ENCODE measurements at places on chromosomes 12 and 14.

DNA sequence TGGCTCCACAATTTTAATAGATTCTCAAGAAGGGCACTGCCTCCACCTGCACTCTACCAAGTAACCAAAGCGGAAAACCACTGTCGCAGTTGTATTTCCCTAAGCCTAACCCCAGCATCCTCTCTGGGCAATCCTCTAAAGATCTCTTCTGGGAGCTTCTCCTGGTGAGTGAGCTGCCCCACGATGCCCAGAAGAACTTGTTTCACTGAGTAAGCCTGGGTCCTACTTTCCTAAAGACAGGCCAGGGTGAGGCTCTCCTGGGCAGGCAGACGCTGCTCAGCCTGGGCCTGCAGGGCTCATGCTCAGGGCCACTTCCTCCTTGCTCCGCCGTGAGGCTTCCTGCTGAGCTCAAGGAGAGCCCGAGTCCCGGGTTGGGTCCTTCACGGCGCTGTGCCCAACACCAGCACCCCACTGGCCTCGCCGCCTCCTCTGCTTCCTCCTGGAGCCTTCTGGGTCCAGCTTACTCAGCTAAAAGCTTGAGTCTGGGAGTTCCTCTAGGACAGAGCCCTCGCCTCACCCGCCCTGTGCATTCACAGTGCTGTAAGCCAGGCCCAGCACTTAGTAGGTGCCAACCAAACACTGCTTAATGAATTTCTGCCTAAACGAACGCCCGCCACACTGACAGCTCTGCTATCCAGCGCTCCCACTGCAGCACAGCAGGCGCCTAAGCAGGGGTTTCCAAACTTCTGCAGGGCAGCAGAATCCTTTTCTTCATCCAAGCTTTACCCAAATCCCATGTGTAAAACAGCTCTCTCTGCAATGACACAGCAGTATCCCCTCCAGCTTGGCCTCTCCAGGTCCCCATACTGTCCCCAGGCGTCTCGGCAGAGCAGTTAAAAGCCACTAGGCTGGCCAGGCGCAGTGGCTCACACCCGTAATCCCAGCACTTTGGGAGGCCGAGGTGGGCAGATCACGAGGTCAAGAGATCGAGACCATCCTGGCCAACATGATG lies 5.7 kb downstream of the RAB35 start:
- DNase-seq, result no peak

DNA sequence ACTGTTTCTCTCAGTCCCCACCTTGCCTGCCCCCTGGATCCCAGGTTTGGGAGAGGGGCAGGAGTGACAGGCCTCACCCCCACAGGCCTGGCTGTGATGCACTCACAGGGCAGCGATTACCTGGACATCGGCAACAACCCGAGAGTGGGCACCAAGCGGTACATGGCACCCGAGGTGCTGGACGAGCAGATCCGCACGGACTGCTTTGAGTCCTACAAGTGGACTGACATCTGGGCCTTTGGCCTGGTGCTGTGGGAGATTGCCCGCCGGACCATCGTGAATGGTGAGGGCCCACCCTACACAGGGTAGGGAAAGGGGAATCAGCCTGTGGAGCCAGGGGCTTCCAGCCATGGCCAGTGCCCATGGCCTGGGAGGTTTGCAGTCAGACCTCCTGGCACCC lies 8.6 kb downstream of the ACVRL1 start:
- DNase-seq, result no peak

DNA sequence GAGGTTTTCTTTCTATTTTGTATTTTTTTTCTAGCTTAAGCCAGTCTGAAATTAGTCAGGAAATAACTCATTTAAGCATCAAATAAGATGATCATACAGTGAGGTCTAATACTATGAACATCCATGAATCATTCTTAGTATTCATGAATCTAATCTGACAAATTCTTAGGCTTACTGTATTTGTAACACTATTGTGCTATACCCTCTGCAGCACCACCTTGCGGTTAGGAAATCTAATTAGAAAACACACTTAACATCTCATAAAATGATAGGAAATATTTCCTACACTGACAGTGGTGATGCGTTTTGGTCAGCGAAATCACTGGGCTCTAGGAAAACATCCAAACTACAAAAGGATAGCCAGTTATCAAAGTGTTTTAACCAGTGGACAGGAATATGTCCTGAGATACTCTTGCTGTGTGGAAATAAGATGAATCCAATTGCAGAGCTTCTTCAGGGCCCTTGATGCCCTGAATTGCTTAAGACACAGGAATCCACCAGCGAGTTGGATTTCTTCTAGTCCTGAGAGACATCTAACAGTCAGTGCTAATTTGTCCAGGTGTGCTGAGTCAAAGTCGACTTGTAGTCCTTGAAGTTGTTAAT lies 109.3 kb upstream of the MYF6 start:
- peak; percentile 58 for DNase-seq

GRCh38 chr12:43238281-43238680 lies 313.7 kb downstream of the ADAMTS20 start:
- peak; percentile 89 for DNase-seq

- no peak for DNase-seq
Observed at GRCh38 chr12:58252914-58253313, 311.5 kb downstream of the ATP23 start.

DNA sequence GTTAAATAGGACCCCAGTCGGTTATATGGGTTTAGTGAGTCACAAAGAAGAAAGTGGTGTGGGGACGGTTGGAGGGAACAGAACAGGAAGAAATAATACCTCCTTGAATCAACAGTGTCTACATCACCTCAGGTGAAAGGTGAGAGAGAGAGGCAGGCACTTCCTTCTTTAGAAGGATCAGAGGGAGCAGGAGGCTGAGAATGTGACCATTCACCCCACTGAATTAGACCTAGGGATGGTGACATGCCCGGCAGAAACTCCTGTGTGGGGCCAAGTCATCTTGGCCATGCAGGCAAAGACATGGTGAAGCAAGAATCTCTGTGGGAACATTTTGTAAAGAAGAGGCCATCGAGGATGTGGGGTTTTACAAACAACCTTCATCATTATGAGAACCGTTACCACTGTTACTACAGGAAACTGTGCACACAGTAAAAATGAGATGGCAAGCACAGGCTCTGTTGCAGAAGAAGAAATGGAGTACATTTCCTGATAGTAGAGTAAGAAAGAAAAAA lies 1196.9 kb downstream of the VRK1 start:
- no peak for DNase-seq

DNA sequence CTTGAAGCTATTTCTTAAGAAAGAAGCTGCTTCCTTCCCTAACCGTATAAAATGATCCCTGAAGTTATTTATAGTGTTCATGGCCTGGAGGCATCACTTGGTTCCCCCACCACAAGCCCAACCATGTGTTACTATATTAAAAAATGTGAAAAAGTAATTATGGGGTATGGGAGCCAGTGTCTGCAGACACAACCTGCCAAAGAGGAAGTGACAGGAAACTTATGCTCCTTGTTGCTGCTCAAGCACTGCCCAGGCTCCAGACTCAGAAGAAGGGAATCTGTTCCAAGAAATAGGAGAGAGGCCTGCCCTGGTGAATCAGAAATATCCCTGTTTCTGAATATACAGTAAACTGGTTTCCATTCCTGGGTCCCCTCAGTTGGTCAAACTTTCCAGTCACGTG lies 217.2 kb upstream of the BMP4 start:
- no peak for DNase-seq

GRCh38 chr12:59651229-59651920 lies 55.5 kb downstream of the SLC16A7 start:
- peak; percentile 41 for DNase-seq

DNA sequence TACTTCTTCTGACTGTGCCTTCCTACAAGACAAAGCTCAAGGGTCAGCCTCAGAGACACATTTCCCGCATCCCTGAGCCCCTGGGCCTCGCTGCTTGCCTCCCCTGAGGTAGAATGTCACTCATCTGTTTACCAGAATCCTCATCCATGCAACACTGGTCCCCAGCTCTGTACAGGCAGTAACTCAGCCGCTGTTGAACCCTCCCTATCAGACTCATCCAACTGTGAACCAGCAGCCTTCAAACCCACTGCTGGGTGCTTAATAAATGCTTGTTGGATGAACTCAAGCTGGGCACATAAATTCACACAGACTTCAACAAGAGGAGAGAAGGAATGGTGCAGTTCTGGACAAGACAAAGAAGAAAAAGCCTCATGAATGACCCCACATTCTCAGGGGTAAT lies 6.1 kb downstream of the NT5DC3 start:
- DNase-seq, result no peak

DNA sequence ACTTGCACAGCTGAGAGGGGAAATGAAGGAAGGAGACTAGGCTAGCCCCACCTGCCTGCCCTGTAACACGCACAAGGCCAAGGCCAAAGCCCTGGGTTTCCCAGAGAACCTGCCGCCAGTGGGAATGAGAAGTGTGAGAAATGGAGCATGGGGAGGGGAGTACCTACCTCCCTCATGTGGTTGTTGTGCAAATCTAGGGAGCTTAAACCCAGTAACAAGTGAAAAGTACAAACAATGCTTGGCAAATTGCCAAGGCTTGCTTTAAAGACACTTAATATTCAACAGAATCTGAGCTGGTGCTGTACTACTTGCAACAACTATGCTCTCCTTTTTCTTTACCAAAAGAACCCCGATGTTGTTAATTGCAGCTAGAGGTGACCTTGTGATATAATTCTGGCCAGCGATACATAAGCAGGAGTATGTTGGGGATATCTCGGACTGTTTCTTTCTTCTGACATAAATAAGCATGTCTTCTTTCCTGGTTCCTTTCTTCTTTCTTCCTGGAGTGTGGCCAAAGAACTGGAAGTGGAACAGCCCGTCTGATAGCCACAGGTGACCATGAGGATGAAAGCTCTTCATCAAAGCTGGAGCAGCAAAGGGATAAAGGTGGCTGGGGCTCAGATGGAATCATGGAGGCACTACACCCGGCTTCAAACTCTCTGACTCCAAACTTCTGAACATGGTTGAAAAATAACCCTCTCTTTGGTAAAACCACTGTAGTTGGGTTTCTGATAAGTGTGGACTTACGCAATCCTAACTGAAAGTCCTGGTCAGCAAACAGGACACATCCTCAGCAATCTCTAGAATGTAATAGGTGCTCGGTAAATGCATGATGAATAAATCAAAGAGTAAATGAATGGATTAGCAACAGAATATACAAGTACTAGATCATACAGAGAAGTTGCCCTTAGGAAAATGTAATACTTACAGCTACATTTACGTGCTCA lies 207.9 kb downstream of the NUAK1 start:
- DNase-seq, result peak; percentile 74

- DNase-seq, result no peak
Observed at GRCh38 chr12:50060120-50060468, 2.7 kb downstream of the ASIC1 start.

- no peak for DNase-seq
Observed at GRCh38 chr12:22527999-22528398, 16.3 kb downstream of the C2CD5 start.

DNA sequence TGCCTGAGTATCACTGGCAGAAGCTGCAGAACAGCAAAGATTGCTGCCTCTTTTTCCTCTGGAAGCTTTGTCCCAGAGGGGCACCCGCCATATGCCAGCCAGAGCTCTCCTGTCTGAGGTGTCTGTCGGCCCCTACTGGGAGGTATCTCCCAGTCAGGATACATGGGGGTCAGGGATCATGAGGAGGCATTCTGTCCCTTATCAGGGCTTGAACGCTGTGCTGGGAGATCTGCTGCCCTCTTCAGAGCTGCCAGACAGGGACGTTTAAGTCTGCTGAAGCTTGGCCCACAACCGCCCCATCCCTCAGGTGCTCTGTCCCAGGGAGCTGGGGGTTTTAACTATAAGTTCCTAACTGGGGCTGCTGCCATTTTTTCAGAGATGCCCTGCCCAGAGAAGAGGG lies 20.3 kb downstream of the CLEC2B start:
- no peak for DNase-seq

DNA sequence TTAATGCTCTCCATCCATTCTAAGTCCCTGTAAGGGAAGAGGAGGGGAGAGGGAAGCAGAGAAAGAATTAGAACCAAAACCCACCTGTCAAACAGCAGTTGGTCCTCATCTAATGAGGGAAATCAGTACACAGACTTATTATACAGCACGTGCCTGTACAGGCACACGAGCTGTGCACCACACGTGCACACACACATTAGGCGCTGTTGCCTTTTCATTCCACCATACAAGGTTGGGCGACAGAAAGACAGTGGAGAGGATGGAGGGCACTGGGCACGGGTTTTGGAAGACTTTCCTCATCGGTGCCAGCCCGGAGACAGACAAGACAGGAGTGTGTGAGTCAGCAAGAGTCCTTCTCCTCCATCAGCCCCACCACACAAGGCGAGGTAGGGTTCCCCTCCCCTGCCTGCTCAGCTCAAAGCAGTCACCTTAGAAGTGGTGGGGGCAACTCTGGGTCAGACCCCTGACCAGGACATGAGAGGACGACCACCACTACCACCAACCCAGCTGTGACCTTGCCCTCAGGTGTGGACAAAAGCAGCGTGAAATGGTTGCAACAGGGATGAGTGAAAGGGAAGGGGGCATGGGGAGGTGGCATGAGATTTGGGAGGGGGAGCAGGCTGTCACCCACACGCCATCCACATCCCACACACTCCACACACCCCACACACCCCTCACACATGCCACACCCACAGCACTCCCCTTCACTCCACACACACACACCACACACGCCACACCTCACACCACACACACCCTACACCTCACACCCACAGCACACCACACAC lies 80.7 kb downstream of the ACTN1 start:
- no peak for DNase-seq

DNA sequence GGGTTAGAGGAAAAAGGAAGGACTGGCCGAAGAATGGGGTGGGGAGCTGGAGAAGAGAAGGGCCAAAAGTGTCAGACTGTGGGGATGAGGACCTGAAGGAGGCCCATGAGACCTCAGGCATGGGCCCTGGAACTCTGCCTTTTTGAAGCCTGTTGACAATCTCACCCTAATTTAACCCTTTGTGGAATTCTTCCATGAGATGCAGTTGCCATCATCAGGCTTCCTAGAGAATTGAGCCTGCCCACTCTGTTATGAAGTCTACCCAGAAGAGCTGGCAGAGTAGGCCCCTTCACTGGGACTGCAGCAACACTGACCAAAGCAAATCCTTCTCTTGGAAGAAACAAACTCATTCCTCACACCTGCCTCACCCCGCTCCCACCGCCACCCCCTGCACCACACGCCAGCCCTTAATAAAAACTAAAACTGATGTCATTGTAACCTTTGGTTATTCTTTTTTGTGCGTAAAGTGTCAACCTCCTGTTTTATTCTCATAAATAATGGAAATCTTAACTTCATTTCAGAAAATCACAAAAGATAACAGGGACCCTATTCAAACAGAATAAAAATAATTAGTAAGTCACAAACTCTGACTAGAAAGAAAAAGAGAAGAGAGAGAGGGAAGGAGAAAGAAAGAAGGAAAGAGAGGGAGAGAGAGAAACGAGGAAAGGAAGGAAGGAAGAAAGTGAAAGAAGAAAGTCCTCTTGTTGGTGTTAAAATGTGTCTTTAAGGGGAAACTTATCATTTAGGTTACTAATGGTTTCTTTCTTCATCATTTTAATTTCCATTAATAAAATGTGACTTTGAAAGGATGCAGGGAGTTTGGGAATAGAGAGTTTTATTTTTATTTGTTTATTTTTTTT lies 61.3 kb downstream of the CRADD start:
- DNase-seq, result peak; percentile 50

DNA sequence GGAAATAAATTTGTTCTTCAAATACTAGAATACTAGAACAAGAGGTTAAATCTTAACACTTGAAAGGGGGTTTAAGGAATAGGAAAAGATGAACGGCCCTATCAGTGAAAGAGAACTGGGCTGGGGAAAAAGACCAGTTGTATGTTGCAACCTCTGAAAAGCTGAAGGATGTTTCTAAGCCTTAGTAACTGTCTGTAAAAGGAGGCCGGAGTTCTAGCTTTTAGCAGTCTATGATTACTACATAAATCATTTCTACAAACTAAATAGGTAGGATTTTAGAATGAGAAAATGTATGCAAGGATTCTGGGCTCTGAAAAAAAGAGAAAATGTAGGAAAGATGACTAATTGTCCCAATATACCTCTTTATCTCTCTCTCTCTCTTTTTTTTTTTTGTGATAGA lies 4.9 kb downstream of the CERS5 start:
- DNase-seq, result no peak

Data from OCI-M1 (cell line).